HepG2 (cell line): ENCODE measurements at places on chromosomes 3 and 15. TPM values are rescaled to one million over a fixed set of nuclear protein-coding genes. Genes with fewer than 3 reads are reported as not detected.

DNA sequence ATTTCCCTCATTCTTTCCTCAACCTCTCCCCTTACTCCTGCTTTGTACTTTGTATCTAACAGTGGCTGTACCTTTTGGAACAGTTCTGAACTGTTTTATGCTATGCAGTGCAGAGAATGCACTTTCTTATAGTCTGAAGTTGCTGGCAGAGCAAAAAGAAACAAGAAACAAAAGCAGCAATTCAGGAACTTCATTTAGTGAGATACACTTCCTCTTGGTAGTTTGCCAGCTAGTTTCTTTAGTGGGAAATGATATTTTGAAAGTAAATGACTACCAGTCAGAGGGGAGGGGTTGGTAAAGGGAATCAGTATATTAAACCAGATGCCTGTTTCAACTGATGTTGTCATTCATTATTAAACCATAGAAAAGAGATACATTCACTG lies 55.0 kb upstream of the CHD2 start:
- peak; percentile 28 for DNase-seq

The GP9 gene
- not detected in 2 replicates for polyA plus RNA-seq

DNA sequence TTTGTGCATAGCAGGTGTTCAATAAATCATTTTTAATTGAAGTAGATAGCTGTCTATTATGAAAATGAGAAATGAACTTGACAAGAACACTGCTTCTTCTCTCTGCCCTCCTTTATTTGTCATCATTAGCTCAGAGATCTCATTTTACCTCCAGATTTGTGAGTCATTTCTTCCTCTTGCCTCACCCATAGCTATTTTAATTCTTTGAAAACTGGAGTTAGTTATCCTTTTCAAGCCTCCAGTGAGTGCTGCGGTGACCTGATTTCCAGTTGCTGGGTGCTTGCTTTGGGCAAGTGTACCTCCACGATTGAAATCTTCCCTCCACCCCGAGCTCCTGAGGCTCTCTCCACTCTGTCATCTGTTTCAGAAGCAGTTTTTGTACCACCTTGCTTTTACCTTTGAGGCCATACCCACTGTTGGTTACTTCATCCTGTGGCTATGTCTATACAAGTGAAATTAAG lies 114.6 kb downstream of the NFKBIZ start:
- no peak for DNase-seq

- no peak for DNase-seq
Observed at GRCh38 chr15:58924327-58924726, 9.2 kb downstream of the SLTM start.

DNA sequence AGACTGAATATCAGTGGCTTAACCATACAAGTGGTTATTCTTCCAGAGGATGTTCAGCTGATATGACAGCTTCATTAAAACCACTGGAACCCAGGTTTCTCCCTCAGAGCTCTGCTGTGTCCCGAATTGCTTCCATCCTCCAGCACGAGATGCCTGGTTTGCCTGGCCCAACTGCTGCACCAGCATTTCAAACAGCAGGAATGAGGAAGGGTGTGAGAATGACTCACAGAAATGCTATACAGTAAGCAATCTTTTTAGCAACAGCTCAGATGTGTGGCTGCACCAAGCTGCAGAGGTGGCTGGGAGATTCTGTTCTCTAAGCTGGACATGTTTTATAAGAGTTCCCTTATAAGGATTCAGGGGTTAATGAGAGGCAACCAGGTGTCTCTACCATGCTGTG lies 271.0 kb downstream of the GABRG3 start:
- no peak for DNase-seq
